Fibroblast of the conjunctiva (primary cell): ENCODE measurements at places on chromosomes 4 and X.

DNA sequence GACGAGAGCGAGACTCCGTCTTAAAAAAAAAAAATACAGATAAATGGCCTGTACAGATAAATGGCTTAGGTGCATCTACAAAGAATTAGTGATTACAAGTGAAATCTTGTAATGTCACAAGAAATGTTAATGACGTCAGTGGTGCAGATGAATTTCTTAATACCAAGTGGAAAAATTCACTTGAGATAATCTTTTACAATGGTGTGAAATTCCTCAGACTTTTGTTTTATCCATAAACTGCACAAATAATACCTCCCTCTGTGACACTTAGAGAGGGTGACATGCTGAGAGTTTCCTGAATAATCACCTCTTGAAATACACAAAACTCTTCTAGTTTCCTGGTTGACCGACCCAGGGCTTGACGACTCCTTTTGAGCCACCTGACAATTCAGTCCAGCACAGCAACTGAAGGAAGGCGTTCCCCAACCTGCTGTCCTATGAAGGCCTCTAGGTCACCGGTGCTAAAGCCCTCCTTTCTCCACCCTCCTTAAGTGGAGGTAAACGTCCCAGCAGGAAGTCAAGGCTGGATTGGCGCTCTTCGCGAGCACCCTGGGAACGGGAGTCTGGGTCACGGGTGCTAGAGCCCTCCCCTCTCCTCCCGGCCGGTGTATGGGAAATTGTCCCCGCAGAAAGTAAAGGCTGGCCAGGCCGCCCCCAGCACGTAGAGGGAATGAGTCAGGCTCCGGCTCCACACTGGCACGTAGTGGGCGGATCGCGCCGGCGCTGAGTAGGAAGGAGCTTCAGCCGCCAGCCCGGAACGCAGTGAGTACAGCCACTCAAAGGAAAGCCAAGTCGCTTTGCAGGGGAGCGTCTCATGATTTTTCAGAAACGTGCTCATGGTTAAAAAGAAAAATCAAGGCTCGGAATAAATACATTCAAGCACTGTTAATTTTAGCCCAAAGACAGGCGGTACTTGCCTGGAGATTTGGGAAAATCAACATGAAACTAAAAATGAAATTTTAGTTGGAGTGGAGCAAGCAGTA lies at the start of gene TMEM144:
Gene TMEM144, plus strand, starts transcription at position 662 of the 983 bp plus-strand sequence. CDS start 2,182 bp downstream, outside the sequence.
- DNase-seq, result peak; percentile 67

DNA sequence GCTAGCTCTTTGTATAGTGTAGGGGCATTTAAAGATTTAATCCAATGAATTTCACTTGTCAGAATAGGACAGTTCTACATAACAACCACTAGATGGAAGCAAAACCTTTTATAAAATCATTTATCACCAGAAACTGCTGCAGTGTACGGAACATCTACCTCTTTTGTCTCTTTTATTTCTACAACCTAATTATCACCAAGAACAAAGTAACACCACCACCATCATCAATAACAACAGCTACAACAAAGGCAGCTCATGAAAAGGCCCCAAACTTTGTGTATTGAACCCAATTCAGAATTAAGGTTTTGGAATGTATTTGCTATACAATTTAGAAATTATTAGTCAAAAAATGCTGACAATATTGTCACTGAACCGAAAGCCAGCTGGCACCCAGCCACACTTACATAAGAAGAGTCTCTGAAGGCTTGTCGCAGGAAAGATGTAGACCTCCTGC lies 260.9 kb upstream of the RPS6KA3 start:
- DNase-seq, result no peak

DNA sequence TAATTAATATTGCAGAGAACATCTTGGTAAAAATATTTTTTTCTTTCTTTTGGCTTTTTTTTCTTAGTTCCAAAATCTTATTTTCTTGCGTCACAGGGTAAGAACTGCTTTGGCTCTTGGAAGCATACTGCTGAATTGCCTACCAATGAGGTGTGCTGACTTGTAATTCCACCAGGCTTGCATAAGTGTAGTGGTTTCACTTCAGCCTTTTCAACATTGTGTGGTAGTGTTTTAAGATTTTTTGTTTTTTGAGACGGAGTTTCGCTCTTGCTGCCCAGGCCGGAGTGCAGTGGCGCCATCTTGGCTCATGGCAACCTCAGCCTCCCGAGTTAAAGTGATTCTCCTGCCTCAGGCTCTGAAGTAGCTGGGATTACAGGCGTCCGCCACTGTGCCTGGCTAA lies 42.4 kb downstream of the N4BP2 start:
- DNase-seq, result no peak

DNA sequence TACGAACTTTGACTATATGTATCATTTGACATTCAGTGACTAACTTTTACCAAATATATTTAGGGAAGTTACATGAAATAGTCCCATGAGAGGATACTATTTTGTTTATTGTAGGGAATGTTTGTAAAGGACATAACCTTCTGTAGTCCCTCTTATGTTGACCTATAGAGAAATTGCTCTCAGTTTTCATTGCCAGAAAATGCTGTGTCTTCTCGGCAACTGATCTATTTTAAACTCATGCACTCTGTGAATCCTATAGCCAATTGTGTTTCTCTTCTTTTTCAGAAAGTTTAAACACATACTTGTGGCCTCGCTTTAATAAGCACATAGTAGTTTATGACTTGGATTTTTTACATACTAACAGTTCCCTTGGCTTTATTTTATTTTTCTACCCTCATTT lies 38.2 kb downstream of the DMP1 start:
- DNase-seq, result no peak

DNA sequence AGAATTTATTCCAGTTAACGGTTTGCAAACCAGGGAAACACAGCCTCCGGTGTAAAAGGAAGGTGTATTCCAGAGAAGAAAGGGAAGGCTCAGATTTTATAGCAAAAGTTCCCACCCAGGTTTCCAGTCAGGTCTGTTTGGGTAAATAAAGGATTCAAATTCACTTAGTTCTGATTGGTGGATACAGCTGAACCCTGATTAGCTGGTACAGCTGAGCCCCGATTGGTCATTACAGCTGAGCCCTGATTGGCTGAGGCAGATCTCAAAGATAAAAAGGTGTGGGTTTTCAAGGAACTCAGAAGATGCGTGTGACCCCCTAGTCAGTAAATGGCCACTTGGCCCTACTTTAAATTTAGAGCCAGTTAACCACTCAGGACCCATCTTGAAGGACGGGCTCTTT lies 6.6 kb downstream of the CLRN2 start:
- DNase-seq, result no peak

- DNase-seq, result peak; percentile 93
Measured at GRCh38 chr4:128571747-128572146, 237.8 kb upstream of the JADE1 start.

GRCh38 chrX:132956421-132957210 lies 1.8 kb downstream of the HS6ST2 start:
- DNase-seq, result no peak

DNA sequence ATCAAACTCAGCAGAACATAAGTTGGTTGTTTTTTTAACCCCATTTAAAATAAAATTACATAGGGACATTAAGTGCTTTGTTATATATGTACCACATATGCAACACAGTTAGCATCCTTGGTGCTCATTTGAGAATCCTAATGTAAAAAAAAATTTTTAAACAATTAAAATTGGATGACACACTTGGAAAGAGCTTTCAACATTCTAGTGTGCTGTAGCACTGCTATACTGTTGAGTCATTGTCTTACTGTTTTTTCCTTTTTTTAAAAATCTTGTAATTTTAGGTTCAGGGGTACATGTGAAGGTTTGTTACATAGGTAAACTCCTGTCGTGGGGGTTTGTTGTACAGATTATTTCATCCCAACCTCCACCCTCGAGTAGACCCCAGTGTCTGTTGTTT lies 12.8 kb downstream of the THAP9 start:
- DNase-seq, result no peak

DNA sequence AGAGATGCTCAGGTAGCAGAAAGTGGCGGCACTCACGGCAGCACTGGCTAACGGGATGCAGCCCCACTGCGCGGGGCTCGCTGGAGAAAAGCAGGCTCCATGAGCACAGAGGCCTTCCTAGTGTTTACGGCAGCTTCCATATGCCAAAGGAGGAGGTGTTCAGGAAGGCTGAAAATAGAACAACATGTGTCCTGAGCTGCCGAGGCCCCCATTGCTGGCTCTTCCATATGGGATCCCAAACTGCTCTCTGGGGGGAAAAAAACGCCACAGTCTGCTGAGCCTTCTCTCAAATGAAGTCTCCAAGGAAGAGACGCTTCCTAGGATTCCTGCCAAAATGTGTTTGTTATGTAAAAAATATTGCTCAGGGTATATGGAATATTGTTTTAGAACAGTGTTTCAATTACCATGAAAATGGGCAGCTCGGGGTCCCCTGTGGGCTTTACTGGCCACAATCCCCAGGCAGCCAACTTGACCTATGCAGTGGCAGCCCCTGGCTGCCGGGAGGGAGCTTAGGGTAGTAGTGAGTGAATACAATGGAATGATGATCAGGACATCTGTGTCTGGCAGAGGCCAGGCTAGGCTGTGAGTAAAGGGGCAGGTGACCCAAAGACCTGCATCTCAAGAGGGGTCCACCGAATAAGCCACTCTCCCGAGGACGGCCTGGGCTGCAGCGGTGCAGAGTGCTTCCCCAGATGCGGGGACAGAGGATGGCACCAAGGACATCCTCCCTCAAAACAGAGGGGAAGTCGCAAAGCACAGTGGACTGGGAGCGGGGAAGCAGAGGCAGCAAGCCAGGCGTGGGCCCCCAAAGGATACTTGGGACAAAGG lies 170.1 kb downstream of the AFAP1 start:
- no peak for DNase-seq

- no peak for DNase-seq
Measured at GRCh38 chr4:23728971-23729370, 160.9 kb downstream of the PPARGC1A start.

GRCh38 chr4:13162886-13163285 lies 321.3 kb downstream of the RAB28 start:
- no peak for DNase-seq

DNA sequence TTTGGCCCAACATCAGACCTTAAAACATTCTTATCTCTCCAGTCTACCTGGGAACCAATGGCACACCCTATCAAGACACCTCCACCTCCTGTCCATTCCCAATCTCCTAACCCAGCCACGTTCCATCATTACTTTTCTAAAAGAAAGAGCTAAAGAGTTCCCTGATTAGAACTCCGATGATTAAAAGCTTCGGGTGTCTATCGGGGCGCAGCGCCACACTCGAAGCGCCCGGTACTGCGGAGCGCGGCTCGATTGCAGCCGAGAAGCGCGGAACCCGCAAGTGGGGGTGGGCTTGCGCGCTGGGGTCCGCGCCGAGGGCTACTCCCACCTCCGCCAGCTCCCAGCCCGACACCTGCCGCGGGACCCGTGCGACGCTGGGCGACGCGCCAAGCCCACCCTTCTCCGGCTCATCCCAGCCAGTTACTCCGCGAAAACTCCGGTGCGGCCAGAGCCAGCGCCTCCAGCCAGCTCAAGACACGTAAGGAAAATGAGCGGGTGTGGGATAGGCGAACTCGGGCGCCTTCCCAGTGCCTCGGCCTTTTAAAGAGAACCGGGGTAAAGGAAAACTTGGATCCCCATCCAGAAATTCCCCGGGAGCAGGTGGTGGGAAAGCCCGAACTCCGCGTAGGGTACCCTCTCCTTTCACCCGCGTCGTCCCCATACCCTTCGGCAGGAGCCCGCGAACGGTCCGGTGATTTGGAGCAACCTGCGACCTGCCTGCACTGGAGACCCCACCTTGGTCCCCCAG lies 593 bp downstream of the NPY1R start:
- no peak for DNase-seq

- DNase-seq, result no peak
Measured at GRCh38 chrX:147811803-147812202, 99.9 kb upstream of the FMR1 start.

GRCh38 chrX:72492499-72492898 lies 80.1 kb downstream of the HDAC8 start:
- DNase-seq, result no peak

DNA sequence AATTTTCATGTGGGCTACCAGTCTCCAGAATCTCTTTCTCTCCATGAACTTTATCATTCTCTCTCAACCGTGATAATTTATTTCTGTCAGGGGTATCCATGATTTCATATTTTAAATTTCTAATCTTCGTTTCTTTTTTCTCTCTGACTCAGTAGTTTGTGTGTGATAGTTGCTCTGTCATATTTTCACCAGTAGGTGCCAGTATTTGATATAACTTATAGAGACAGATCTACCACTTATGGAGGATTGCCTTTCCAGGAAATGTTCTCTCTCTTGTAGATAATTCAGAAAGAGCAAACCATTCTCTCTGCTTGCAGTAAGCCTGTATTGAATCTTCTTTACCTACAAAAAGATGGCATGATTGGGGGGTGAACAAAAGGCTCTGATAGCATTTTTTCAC lies 79.3 kb upstream of the DYNLT3 start:
- DNase-seq, result peak; percentile 23

GRCh38 chr4:61666244-61666643 lies 466.1 kb downstream of the ADGRL3 start:
- DNase-seq, result no peak

DNA sequence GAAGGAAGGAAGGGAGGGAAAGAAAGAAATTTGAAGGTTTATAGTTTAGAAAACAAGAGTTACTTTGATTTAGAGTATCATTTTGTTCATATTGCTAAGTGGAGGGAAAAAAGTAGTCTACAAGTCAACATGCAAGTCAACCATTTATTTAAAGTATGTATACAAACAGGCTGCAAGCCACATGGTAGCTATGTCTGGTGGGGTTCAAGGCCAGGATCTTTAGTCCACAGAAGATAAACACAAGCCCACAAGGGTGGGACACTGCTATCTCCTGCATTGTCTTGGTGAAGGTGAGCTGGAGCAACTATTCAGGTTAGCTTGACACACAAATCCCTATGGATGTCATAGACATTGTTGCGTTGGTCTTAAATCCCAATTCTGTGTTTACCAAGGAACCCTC lies 71.4 kb downstream of the ABCG2 start:
- DNase-seq, result no peak
